ENCODE measurements at places on chromosomes 4 and X.

- no peak for DNase-seq
These were observed 290.6 kb upstream of the GRID2 start for GRCh38 chr4:92012899-92013867.

DNA sequence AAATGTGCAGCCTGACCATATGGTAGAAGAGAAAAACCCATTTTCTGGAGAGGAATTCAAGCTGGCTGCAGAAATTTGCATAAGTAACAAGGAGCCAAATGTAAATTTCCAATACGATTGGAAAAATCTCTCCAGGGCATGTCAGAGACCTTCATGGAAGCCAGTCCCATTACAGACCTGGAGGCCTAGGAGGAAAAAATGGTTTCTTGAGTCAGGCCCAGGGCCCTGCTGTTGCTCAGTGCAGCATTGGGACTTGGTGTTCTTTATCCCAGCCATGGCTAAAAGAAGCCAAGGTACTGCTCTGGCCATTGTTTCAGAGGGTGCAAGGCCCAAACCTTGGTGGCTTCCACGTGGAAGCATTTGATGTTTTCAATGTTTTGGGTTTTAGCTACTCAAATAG is 70.6 kb downstream of the MAGEC2 start:
- DNase-seq = no peak

- no peak for DNase-seq
These were observed 67.4 kb downstream of the IRF2 start for GRCh38 chr4:184406958-184407391.

DNA sequence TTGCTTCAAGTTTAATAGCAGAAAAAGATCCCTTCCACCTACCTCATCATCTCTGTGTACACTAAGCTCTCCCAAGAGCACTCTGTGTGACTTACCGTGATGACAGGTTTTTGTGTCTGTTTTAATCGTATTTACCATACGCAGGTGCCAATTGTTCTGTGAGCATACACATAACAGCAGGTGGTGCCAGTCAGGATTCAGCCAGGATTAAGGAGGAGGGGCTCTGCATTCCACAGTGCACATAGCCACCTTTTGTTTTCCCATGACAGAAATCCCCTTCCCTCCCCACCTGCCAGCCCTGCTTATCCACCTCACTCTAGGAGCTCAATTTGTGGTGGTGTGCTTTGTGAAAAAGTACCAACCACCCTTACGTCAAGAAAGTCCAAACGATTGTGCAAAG is 14.8 kb downstream of the ANK2 start:
- DNase-seq = no peak

DNA sequence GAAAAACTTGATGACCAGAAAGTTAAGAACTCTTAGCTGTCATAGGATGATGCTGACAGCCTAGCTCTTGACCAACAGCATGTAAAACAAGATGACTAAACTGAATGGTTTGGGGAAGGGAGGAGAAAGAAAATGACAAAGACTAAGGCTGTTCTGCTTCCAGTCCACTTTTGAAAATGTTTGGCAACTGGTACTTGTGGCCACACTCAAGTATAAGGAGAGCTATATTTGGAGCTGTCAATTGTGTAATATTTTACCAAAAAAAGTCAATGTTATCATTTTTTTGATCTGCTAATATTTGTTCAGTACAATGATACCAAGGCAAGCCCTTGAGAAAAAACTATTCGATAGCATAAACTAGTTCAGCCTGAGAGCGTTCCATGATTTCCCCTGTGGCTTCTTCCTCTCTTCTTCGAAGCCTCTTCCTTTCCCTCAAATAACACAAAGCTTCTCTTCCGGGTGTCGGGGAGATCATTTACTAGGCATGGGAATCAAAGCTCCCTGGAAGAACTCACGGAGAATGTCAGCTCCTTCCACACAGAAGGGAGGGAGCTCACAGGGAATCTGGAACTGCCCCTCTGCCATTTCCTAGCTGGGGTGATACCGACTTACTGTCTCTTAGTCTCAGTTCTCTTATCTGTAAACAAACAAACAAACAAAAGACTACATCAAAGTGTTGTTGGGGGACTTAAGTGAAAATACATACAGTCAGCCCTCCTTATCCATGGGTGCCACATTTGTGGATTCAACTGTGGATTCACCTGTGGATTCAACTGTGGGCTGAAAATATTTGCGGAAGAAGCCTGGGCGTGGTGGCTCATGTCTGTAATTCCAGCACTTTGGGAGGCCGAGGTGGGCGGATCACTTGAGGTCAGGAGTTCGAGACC is 82.6 kb downstream of the SCD5 start:
- DNase-seq = peak; percentile 51

- no peak for DNase-seq
These were observed 9.9 kb upstream of the AKAP14 start for GRCh38 chrX:119885554-119886428.

DNA sequence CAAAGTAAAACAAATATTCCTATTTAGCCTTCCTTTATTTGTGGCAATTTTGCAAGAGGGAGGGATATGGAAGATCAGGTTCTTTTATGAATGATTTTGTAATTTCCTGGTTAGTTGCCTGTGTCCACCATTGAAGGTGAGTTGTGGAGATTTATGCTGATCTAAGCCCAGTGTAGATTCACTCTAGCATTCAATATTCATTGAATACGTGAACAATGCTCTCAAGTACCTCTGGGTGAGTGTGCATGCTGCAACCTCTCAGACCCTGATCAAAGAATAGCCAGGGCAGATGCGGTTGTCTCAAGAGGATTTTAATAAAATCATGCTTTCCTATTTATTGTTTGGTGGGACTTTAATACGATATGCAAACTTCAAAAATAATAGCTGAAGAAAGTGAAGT is 628.4 kb downstream of the SPRY1 start:
- DNase-seq = no peak

DNA sequence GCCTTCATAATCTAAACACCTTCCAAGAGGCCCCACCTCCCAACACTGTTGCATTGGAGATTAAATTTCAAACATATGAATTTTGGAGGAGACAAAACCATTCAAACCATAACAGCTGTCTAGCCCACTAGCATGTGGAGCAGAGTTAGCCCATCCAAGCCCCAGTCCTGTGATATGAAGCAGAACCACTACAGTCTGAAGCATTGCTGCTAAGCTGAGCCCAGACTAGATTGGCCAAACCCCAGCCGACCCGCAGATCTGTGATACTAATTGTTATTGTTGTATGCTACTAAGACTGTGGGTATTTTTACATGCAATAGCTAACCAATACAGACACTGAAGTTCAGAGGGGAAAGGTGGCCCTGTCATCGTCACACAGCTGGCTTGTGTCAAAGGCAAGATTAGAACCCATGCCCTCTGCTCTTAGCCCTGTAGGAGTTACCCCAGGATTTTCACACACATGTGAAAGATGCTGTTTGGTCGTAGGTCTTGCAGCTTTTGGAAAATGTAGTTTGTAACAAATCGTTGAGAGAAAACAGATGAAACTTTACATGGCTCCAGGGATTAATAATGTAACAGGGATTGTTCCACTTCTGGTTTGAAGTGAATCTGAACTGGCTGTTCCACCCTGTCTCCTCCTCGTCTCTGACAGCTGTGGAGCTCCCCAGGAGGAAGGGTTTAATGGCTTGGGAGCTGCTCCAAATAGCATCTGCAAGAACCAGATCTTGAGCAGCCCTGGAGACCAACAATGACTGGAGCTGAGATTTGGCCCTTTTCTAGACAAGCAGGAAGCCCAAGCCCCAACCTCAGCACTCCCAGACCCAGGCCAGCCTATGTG is 517.5 kb downstream of the MID1IP1 start:
- no peak for DNase-seq

- DNase-seq = no peak
These were observed 383.4 kb downstream of the FAM133A start for GRCh38 chrX:94057385-94057784.

- no peak for DNase-seq
These were observed 39.2 kb downstream of the FMR1NB start for GRCh38 chrX:148020329-148020728.

DNA sequence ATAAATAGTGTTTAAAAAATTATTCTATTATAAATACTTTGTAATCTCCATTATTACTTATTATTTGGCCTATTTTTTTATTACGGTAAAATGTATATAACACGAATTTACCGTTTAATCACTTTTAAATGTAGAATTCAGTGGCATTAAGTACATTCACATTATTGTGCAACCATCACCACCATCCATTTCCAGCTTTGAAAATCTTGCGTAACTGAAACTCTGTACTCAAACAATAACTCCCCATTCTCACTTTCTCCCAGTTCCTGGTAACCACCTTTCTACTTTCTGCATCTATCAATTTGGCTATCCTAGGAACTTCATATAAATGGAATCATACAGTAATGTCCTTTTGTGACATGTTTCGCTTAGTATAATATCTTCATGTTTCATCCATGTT is 45.7 kb downstream of the PASD1 start:
- no peak for DNase-seq

DNA sequence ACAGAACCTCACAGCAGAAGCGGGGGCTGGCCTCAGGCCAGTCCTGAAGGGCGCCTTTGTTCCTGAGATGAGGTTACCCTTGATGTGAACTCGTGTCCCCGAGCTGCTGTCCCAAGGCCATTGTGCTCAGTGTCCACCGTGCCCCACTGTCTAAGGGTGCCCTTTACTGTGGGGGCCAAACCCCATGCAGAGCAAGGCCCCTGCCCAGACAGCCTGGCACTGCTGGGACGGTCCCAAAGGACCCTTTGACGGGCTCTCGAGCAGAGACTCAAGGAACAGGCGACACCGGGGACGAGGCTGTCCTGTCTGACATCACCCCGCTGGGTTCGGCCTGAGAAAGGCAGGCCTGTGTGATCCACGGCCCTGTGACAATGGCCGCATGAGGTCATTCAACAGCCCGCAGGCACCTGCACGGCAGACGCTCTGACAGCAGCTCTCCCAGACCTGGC is 100.6 kb downstream of the ABLIM2 start:
- DNase-seq = no peak

GRCh38 chrX:21295246-21295820 is 78.9 kb upstream of the CNKSR2 start:
- DNase-seq = no peak

GRCh38 chr4:88725986-88726385 is 28.4 kb upstream of the NAP1L5 start:
- no peak for DNase-seq

DNA sequence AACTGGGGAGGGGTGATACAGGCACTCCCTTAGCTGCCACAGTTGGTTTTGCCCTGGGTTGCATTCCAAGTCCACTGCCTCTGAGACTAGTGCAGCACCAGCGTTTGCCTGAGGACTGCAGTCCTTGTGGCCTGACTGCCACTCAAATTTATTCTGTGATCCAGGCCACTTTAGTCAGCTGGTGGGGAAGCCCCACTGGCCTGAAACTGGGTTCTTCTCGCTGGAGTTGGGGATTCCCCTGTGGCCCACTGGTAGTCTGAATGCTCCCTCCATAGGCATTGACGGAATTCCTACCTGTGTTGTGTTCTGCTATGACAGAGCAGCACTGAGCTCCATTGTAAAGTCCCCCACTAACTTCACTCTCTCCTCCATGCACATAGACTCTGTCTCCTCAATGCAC is 63.8 kb downstream of the PTPN13 start:
- DNase-seq = no peak

- no peak for DNase-seq
These were observed 128.8 kb upstream of the GPC4 start for GRCh38 chrX:133544115-133544514.

DNA sequence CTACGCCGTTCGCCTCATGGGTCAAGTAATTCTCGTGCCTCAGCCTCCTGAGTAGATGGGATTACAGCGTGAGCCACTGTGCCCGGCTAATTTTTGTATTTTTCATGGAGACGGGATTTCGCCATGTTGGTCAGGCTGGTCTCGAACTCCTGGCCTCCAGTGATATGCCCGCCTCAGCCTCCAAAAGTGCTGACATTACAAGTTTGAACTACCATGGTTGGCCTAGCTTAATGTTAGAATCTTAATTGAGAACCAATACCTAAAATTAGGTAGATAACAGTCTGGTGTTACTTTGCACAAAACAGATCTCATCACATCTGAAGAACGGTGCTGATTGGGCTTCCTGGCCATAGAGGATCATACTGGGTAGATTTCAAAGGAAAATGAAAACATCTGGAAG is 184.9 kb downstream of the VEGFC start:
- no peak for DNase-seq

DNA sequence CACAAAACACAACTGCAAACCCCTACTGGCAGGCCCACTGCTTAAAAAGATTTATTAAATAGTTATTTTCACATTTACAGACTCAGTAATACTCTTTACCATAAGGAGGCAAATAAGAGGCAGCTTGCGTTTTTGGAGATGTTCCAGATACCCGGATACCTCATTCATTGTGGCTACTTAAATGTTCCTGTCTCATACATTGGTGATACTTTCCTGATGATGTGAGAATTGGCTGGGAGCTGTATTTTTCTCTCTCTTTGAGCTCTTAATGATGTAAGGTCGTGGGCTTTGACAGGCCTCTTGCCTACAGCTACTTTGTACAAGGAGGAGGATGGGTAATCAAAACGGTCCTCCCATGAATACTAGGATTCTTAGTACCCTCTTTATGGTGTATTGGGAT is 101.5 kb downstream of the AKAP4 start:
- no peak for DNase-seq

- no peak for DNase-seq
These were observed 345.1 kb upstream of the TACR3 start for GRCh38 chr4:104064646-104065577.

- no peak for DNase-seq
These were observed 102.4 kb upstream of the VCX2 start for GRCh38 chrX:8273451-8273895.

- no peak for DNase-seq
These were observed 65.5 kb downstream of the SH3RF1 start for GRCh38 chr4:169205075-169205743.

DNA sequence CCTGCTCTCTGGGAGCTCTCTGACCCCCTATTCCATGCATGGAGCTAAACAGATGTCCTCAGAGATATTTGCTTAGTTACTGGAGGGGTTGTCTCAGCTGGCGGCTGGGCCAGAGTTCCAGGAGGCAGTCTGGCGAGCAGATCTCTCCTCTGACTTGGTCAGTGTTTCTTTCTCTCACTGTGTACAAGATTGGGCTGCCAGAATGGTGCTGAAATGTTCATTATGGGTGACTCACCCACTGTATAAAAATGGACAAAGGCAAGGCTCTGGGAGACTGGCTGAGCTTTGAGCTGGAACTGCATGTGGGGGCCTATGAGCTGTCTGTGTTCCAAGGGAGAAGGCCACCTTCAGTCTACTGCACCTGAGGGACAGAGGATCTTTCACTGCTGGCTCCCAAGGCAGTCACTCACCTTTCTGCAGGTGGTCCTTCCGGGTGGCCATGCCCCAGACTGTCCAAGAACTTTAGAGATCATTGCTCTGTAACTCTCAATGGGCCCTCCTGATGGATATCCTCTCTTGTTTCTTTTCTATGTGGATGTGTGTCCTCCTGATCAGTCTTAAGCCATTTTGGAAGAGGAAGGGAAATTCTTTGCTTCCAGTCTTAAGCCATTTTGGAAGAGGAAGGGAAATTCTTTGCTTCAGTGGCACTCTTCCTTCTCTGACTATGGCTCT is 88.2 kb downstream of the CFAP299 start:
- DNase-seq = no peak
